ENCODE measurements at places on chromosomes 16 and 17. TPM values are rescaled to one million over a fixed set of nuclear protein-coding genes. Genes with fewer than 3 reads are reported as not detected.

DNA sequence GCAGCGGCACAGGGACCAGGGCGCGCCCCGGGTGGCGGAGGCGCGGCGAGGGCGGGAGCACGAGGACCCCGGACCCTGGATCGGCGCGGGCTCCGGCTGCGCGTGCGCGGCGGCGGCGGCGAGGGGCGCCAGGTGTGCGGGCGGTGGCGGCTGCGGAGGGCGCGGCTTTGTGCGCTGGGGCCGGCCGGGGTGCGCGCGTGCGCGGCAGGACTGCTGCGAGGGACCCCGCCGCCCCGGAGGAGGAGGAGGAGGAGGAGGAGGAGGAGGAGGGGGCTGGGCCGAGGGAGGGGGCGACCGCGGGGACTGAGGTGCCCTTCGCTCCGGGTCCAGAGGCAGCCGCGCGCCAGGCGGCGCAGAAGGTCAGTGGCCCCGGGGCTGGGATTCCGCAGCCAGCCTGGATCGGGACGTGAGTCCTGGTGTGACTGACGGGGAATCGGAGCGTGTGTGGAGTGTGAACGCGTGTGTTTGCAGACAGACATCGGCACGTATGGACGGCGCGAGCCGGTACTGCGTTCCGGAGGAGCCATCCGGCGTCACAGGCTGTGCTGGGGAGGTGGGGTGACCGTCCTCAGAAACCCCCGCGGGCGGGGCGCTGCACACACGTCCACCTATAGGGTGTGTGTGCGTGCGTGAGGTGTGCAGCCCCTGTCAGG is 19.5 kb upstream of the RAP1GAP2 start:
- H3K27me3 ChIP-seq = no peaks in the 10 kb centered on the region
- H3K4me1 ChIP-seq = peaks cover 6% of the 10 kb centered on the region
- DNase-seq = peak; percentile 31
- H3K4me3 ChIP-seq = peak overlapping the region; percentile 43
- H3K27ac ChIP-seq = no peak overlapping the region
- H3K36me3 ChIP-seq = no peaks in the 10 kb centered on the region

GRCh38 chr17:22510504-22510903 is 818.2 kb downstream of the KCNJ18 start:
- DNase-seq = no peak
- H3K27me3 ChIP-seq = no peaks in the 10 kb centered on the region
- H3K4me3 ChIP-seq = no peak overlapping the region

SMIM5 gene
- total RNA-seq = not detected

DNA sequence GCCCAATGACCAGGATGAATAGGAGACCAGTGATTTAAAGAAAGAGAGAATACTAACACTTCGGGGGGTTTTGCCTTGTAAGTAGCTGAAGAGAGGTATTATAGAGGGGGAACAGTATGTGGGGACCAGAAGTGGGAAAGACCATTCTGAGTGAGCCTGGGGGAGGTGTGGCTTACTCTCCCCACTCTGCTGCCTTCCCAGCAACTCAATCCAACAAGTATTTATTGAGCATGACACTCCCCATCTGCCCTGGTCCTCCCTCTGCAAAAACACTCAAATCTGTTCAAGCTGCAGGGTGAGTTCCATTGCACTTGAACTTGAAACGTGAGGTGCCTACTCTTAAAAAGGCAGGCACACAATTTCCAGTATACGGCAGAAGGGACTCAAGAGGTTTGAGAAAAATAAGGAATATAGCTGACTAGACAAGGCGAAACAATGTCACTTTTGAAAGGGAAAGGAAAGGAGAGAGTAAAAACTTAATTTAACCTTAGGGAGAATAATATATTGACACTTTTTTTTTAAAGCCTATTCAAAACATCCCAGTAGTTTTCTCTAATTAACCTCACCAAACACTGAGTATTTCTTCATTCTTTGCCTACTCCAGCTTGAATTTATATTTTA is 8.2 kb downstream of the FAM117A start:
- no peaks in the 10 kb centered on the region for H3K27me3 ChIP-seq
- peak overlapping the region; percentile 44 for H3K27ac ChIP-seq
- H3K36me3 ChIP-seq = peaks cover 13% of the 10 kb centered on the region
- DNase-seq = no peak

- H3K4me1 ChIP-seq = peaks cover 29% of the 10 kb centered on the region
- no peak overlapping the region for H3K4me3 ChIP-seq
- DNase-seq = no peak
- no peak overlapping the region for H3K27ac ChIP-seq
Measured at GRCh38 chr17:1686086-1686485, 1.4 kb upstream of the PRPF8 start.

DNA sequence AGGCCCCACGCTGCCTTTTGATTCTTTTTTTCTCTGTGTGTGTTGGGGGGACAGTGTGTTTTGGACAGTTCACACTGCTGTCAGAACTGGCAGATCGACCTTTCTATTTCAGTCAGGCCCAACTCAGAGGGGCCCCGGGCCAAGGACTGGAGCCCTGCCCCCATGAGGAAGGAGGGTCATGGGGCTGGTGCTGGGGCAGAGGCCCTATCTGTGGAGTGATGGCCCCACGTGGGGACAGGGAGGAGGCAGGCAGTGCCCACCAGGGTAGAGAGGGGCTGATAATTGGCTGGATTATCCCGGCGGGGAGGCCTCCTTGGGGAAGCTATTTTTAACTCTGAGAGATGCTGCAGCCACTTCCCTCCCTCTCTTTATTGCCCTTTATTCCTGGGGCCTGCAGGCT is 5.7 kb upstream of the KCNJ12 start:
- H3K36me3 ChIP-seq = no peaks in the 10 kb centered on the region
- H3K27ac ChIP-seq = no peak overlapping the region
- no peak overlapping the region for H3K4me3 ChIP-seq

DNA sequence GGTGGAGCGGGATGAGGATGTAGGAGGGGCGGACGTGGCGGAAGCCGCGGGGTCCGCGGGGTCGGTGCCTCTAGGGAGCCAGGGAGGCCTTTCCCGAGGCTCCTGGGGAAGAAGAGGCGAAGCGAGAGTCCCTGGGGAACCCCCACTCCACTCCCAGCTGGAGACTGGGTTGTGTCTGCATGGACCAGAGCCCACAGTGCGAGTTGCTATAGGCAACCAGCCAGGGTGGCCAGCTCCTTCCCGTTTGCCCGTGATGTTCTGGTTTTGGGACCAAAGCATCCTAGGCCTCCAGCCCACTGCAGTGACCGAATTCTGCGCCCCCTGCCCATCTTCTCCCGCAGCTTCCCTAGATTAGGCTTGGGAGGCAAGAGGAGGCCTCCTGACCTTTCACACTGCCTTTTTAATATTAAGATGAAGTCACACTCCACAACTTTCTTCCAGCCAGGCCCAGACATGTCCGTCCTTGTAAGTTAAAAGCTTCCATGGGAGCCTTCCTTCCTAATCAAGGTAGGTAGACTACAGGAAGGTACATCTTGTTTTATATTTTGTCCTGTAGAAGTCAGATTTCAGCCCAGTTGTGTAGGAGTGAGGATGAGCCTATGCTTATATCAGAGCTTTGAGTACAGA is 469 bp downstream of the AMZ2 start:
- no peaks in the 10 kb centered on the region for H3K27me3 ChIP-seq
- DNase-seq = peak; percentile 77
- no peaks in the 10 kb centered on the region for H3K36me3 ChIP-seq
- H3K4me1 ChIP-seq = peaks cover 44% of the 10 kb centered on the region
- peak overlapping the region; percentile 99 for H3K27ac ChIP-seq

GRCh38 chr17:42251115-42251514 is 25.1 kb downstream of the STAT5B start:
- H3K4me3 ChIP-seq = no peak overlapping the region
- no peak for DNase-seq
- peaks cover 93% of the 10 kb centered on the region for H3K4me1 ChIP-seq

DNA sequence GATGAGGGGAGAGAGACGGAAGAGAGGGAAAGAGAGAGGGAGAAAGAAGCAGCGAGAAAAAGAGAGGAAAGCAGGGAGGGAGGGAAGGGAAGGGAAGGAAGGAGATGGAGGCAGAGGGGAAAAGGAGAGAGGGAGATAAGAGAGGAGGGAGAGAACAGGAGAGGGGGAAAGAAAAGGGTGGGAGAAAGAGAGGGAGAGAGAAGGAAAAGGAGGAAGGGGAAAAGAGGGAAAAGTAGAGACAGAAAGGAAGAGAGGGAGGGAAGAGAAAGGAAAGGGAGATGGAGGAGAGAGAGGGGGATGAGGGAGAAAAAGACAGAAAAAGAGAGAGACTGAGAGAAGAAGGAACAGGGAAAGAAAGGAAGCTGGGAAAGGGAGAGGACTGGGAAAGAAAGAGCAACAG is 814.4 kb downstream of the CDH11 start:
- H3K27ac ChIP-seq = no peak overlapping the region
- DNase-seq = no peak
- H3K4me3 ChIP-seq = no peak overlapping the region
- no peaks in the 10 kb centered on the region for H3K36me3 ChIP-seq
- no peaks in the 10 kb centered on the region for H3K4me1 ChIP-seq

DNA sequence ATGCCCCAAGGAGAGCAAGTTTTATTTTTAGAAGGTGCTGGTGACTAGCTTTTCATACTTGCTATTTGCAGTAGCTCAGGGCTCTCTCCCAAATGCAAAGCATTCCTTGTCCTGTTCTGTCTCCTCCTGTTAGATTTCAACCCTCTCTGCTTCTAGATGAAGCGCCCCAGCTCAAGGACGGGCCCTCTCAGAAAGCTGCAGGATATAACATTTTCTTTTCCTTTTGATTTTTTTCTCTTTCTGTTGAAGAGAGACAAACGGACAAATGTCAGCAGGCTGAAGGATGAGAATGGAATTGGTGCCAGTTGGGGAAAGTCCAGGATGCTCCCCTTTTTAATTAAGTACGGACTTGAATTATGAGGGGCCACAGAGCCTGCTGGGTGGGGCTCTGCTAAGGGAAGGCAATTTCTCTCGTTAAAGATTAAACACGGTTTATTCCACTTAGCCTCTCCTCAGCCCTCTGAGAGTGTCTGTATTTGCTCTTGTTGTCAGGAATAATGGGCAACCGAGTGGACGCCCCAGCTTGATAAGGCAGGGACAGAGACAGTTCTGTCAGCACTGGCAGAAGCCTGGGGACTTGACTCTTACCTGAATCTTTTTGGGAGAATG is 6.2 kb upstream of the ETV4 start:
- peaks cover 12% of the 10 kb centered on the region for H3K27me3 ChIP-seq
- no peak overlapping the region for H3K27ac ChIP-seq
- no peak for DNase-seq
- H3K4me3 ChIP-seq = no peak overlapping the region
- peaks cover 3% of the 10 kb centered on the region for H3K4me1 ChIP-seq
- no peaks in the 10 kb centered on the region for H3K36me3 ChIP-seq

LITAFD gene
- not detected for total RNA-seq

PRR15L gene
- total RNA-seq = not detected

DNA sequence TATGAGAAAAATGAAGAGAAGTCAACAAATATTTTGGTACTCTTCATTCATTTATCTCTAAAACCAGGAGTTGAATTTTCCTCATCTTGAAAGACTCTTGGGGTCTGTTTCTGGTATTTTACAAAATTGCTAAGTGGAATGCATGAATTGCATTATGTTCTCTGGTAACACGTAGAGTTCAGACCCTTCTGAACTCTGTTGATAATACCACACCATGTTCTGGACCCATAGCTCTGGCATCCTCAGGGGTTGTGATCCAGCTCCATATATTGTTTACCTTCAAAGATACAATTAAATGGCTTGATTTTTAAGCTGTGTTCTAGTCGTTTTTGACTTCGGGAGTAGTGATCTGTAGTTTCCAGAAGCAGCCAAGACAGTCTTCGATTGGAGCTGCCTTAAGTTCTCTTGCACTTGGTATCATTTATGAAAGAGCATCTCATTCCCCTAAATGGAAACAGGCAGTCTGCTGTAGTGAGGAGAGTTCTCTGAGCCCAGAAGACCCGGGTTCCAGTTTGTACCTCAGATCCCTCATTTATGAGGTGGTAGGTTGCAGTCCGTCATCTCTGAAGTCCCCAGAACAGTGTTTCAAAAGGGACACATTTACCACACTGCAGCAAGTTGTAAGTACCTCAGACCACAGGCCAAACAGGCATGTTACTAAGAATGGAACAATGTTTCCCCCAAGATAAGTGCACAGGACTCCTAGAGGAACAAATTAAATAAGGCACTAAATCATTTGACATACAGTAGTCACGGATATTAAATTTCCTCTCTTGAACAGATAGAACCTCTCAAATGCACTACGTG is 9.6 kb downstream of the PSMD7 start:
- no peaks in the 10 kb centered on the region for H3K27me3 ChIP-seq
- no peaks in the 10 kb centered on the region for H3K4me1 ChIP-seq
- no peak overlapping the region for H3K4me3 ChIP-seq
- H3K36me3 ChIP-seq = peaks cover 60% of the 10 kb centered on the region
- H3K27ac ChIP-seq = no peak overlapping the region

- no peak overlapping the region for H3K27ac ChIP-seq
- H3K27me3 ChIP-seq = no peaks in the 10 kb centered on the region
- H3K36me3 ChIP-seq = no peaks in the 10 kb centered on the region
Measured at GRCh38 chr16:29644338-29644857, 18.6 kb upstream of the SPN start.

DNA sequence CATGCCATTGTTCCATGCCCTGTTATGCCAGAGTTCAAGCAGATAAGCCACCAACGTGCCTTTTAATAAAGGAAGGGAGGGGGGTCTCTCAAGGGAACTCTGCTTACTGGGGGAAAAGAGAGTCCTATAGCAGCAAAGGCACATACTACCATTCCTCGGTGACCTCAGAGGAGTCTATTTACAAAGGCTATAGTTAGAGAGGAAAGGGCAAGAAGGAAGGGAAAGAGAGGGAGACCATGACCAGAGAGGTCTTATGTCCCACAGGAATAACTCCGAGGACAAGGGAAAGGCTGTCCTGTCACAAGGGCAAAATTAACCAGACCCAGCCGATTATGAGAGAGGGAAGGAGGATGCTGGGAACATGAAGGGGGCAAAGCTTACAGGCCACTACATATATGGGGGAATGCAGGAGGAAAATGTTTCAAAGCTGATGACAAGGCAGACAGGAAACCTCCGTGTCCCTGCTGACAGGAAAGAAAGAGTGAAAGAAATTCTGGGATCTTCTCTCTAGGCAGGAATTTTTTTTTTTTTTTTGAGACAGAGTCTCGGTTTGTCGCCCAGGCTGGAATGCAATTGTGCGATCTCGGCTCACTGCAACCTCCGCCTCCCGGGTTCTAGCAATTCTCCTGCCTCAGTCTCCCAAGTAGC is 51.5 kb downstream of the HIC1 start:
- H3K4me3 ChIP-seq = no peak overlapping the region
- H3K36me3 ChIP-seq = no peaks in the 10 kb centered on the region
- peaks cover 6% of the 10 kb centered on the region for H3K4me1 ChIP-seq

DNA sequence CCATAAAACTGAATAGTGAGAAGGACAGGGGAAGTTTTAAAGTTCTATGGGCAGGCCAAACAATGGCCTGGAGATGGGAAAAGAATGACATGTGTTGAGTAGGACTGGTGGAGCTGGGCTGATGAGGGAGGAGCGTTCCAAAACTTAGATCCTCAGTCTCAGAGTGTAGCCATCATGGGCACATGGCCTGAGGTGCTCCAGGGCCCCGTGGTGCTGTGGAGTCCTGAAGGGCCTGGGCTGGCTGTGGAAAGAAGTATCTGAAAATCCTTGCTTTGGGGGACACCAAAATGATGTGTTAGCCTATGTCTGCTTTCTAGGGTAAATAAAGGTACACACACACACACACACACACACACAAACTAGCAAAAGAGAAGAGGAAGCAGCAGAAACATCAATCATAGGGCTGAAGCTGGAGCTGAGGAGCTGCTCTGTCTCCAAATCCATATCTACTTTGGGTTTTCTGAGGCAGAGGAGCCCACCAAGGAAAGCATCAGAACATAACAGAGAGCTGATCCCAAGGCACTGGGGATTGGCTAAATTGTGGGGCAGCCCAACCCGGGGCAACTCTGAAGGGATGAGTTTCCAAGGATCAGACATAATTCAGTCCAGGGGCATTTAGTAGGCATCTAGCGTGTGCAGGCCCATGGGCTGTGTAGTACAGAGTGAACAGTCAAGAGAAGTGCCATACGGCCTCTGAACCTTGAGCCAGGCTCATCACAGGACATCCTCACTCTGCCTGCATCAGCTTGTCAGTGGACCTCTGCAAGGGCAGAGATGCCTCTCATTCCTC is 85.2 kb downstream of the C16orf78 start:
- no peak for DNase-seq
- no peaks in the 10 kb centered on the region for H3K27me3 ChIP-seq

Data from CD4-positive, alpha-beta memory T cell (primary cell).